HFFc6 (cell line): ENCODE measurements at places on chromosomes 16 and 17.

- DNase-seq: no peak
Measured at GRCh38 chr17:42971589-42971988, 7.3 kb upstream of the AARSD1 start.

- DNase-seq: no peak
Measured at GRCh38 chr16:73000020-73000906, 47.7 kb downstream of the ZFHX3 start.

GRCh38 chr16:87057951-87058560, 259.1 kb downstream of the C16orf95 start:
- no peak for DNase-seq

GRCh38 chr17:48052956-48053757, 5.0 kb downstream of the NFE2L1 start:
- peak; percentile 35 for DNase-seq

GRCh38 chr16:58019866-58020538, 5.6 kb upstream of the MMP15 start:
- DNase-seq: no peak

DNA sequence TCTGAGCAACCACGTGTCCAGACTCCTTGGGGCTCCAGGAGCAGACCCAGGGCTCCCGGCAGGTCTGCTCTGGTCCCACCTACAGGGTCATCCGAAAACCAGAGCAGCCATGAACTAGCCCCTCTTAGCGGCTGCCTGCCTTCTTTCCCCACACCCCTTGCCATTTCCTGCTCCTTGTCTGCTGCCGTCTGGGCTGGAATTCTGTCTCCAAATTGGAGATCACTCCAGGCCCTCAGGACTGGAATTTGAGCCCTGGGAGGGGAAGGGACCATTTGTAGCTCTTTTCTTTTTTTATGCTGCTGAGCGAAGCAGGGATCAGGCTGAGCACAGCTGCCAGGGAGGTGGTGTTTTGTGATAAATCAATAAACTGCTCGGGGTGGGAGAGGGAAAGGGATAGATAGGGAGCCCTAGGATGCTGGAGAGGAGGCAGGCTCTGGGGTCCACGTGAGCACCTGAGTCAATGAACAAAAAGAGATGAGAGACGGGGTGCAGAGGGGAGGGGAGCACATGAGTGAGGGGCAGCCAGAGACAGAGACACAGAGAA, 257.5 kb downstream of the ENGASE start:
- no peak for DNase-seq

- DNase-seq: peak; percentile 44
Measured at GRCh38 chr17:55735731-55736405, 13.2 kb upstream of the TMEM100 start.

- DNase-seq: no peak
Measured at GRCh38 chr17:27985736-27986399, 56.6 kb upstream of the NLK start.

DNA sequence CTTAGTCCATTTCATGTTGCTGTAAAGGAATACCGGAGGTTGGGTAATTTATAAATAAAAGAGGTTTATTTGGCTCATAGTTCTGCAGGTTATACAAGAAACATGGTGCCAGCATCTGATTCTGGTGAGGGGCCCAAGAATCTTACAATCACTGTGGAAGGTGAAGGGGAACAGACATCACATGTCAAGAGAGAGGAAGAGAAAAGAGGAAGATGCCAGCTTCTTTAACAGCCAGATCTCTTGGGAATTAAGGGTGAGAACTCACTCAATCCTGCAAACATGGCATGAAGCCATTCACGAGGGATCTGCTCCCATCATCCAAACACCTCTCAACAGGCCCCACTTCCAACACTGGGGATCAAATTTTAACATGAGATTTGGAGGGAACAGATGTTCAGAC, 49.5 kb downstream of the BMERB1 start:
- DNase-seq: no peak

- peak; percentile 77 for DNase-seq
Measured at GRCh38 chr16:30395155-30395991, at the start of gene ZNF48. Gene ZNF48 (plus strand): TSS chr16:30395420. CDS start chr16:30395795, 375 bp downstream.

- no peak for DNase-seq
Measured at GRCh38 chr17:48503747-48504146, 27.1 kb downstream of the HOXB1 start.

DNA sequence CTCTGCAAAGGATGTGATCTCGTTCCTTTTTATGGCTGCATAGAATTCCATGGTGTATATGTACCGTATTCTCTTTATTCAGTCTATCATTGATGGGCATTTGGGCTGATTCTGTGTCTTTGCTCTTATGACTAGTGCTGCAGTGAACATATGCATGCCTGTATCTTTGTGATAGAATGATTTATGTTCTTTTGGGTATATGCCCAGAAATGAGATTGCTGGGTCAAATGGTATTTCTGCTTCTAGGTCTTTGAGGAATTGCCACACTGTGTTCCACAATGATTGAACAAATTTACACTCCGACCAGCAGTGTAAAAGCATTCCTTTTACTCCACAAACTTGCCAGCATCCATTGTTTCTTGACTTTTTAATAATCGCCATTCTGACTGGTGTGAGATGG, 60.2 kb upstream of the ADORA2B start:
- no peak for DNase-seq

- peak; percentile 74 for DNase-seq
Measured at GRCh38 chr16:53745753-53746266, 41.9 kb downstream of the FTO start.

GRCh38 chr16:69501956-69502745, 63.6 kb upstream of the NFAT5 start:
- no peak for DNase-seq

GRCh38 chr16:55367866-55368603, 44.0 kb downstream of the IRX6 start:
- DNase-seq: peak; percentile 44

DNA sequence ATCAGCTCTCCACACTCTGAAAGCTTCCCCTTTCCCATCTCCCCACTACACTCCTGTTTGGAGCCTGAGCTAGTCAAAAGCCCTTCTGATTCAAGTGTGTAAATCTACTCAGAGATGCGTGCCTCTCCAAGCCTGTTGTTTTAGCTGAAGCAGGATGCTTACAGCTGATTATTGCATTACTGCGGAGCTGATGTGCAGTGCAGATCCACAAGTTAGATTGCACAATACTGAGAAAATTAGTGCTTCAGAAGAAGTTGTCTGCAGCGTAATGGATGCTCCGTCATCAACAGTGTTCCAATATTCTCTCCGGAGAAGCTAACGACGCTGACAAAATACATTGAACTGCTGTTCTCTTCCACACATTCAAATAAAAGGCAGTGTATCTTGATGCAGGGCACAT, 44.8 kb upstream of the NLRP1 start:
- no peak for DNase-seq

GRCh38 chr16:82848013-82848412, 221.2 kb downstream of the CDH13 start:
- no peak for DNase-seq

- DNase-seq: no peak
Measured at GRCh38 chr16:14164916-14165662, 94.0 kb downstream of the MRTFB start.

GRCh38 chr16:50400312-50400966, 31.7 kb upstream of the BRD7 start:
- DNase-seq: no peak

DNA sequence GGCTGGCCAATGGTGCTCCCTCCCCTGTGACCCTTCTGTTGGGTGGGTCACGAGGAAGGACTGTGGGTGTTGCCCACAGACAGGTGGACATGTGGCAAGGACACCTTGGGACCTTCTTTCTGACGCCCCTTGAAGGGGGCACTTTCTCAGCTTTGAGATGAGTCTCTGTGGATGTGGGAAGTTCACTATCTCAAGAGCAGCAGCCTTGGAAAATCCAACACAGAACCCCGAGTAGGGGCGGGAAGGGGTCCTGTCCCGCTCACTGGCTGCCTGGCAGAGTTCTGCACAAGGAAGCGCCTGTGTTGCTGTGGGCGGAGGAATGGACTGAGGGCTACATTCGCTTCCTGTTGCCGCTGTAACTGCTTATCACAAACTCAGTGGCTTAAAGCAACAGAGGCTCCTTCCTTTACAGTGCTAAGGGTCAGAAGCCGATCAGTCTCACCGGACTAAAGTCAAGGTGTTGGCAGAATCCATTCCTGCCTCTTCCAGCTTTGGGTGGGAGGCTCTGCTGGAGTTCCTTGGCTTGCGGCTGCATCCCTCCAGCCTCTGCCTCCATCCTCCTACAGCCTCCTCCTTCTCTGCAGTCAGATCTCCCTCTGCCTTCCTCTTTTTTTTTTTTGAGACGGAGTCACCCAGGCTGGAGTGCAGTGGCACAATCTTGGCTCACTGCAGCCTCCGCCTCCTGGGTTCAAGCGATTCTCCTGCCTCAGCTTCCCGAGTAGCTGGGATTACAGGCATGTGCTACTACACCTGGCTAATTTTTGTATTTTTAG, 305.2 kb downstream of the SEC14L1 start:
- DNase-seq: no peak

GRCh38 chr17:30321314-30321713, 12.5 kb downstream of the TMIGD1 start:
- DNase-seq: no peak

GRCh38 chr17:13728781-13729180, 127.1 kb upstream of the HS3ST3A1 start:
- peak; percentile 56 for DNase-seq

- DNase-seq: no peak
Measured at GRCh38 chr17:73410586-73411312, 98.9 kb upstream of the CDC42EP4 start.
